ENCODE measurements at places on chromosomes 13 and 19.

DNA sequence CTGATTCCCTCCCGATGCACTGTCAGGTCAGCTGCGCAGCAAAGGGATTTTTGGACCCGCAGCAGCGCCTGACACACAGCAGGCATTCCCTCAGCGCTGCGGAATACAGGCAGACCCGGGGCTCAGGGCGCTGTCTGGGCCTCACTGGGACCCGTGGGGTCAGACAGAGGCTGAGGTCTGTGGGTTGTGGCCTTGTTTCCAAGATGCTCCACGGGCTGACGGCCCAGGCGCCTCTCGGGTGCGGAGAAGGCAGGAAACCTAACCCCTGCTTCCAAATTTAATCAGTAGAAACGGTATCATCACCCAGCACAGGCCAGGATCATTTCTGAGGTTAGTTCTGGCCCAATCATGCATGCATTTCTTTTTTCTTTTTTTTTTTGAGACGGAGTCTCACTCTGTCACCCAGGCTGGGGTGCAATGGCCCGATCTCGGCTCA lies 686 bp upstream of the RNF126 start:
- DNase-seq, result no peak

- DNase-seq, result no peak
These were observed 7.3 kb upstream of the LMO7 start for GRCh38 chr13:75628801-75629200.

- no peak for DNase-seq
These were observed 134.0 kb downstream of the ENOX1 start for GRCh38 chr13:43652760-43653159.

DNA sequence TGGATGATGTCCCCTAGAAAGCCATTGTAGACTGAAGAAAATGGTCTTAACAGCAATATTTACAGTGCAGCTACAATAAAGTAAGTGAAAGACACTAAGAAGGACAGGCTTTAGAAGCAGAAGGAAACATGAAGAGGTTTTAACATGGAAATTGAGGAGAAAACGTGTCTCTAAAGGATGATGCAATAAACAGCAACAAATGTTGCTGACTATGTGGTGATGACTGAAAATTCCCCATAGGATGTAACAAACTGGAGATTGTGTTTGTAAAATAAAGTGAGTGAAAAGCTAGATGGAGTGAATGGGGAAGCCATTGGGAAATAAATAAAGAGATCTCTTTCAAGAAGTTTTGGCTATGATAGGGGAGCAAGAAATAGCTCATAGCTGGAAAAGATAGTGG lies 186.7 kb upstream of the IPO5 start:
- no peak for DNase-seq

- no peak for DNase-seq
These were observed 3.2 kb downstream of the IFNL1 start for GRCh38 chr19:39299404-39299803.

- no peak for DNase-seq
These were observed 731.2 kb upstream of the PCDH9 start for GRCh38 chr13:67961331-67961730.

DNA sequence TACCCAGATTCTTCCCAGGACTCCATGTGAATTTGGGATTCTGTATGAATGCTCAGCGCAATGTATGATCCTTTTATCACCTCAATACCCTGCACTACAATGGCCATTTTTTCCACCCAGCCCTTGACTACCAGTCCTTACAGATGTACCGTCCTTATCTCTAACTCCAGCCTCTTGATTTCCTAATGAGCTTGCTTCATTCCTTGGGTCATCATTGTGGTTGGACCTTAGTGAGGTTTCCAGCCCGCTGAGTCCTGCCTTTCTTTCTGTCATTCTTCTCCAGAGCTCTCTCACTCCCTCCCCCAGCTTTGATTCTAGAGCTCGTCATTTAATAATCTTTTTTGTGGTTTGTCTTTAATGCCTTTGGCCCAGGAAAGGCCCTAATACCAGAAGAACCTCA lies 438.5 kb downstream of the ZNF536 start:
- no peak for DNase-seq

DNA sequence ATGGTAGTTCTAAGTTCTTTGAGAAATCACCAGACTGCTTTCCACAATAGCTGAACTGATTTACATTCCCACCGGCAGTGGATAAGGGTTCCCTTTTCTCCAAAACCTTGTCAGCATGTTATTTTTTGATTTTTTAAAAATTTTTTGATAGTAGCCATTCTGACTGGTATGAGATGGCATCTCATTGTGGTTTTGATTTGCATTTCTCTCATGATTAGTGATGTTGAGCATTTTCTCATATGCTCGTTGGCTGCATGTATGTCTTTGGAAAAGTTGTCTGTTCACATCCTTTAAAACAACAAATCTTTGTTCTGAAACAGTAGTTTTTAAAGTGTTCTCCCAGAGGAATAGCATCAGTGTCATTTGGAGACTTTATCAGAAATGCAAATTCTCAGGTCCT lies 77.5 kb upstream of the POMP start:
- no peak for DNase-seq

GRCh38 chr13:48818495-48819356 lies 157.0 kb upstream of the FNDC3A start:
- no peak for DNase-seq

- no peak for DNase-seq
These were observed 1692.0 kb downstream of the SLITRK5 start for GRCh38 chr13:89363144-89363543.

- DNase-seq, result no peak
These were observed 4.7 kb downstream of the PPP1R13L start for GRCh38 chr19:45400192-45400591.

- DNase-seq, result no peak
These were observed 25.9 kb downstream of the ZSWIM9 start for GRCh38 chr19:48196321-48196763.
